ENCODE measurements at places on chromosomes 3 and 15.

DNA sequence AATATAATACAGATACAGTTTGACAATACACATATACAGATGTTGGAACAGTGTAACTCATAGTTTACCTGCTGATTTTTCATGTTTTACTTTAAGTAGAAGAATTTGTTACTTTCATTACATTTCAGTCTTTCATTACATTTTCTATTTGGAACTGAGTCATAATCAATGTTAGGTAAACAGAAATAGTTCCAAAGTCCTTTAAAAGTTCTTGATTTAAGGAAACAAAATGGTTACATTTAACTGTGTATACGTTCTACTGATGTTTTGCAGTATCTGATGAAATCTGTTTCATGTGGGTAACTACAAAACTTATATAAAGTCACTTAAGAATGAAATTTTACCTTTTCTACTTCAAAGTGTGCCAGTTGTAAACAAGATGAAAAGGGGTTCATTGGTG, 721.2 kb downstream of the NAALADL2 start:
- DNase-seq = no peak

DNA sequence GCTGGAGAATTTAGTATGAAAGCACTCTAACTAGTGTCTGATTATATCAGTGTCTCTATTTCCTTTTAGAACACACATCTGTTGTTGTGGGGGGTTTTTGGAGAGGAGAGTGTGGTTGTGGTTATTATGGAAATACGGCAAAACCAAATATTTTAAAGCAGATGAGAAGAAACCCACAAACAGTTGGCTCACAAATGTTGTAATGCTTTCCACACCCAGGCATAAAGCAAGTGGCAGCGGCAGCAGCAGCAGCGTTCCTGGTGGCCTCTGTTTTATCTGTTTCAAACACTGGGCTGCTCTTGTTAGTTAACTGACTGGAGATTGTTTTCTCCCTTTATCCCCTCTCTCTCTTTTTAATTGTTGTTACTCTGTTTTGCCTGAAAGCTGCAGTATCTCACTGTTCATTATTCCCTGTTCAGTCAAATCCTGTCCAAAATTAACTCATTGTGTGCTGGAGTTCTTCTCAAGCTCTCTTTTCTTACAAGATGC, 1045.5 kb upstream of the NR2F2 start:
- no peak for DNase-seq

GRCh38 chr3:37056826-37057225, 63.5 kb downstream of the MLH1 start:
- no peak for DNase-seq

DNA sequence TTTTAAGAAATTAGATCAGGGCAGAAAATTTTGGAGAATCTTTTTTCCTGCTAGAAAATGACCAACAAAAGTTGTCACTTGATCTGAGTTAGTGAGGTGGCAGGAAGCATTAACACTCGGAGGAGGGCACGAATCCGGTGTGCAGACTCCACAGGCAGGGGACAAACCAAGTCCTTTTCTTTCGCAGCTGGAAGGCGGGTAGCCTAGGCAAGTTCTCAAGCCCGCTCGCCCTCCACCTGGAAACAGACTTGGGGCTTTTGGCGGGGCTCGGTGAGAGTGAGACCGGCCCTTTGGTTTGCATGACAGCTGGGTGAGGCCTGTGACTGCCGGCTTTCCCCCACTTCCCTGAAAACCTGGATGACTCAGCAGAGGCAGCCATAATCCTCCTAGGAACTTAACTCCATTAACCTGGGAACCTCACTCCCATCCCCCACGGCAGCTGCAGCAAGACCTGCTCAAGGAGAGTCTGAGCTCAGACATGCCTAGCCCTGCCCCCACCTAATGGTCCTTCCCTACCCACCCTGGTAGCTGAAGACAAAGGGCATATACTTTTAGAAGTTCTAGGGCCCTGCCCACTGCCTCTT, 134.8 kb downstream of the MFSD1 start:
- no peak for DNase-seq

DNA sequence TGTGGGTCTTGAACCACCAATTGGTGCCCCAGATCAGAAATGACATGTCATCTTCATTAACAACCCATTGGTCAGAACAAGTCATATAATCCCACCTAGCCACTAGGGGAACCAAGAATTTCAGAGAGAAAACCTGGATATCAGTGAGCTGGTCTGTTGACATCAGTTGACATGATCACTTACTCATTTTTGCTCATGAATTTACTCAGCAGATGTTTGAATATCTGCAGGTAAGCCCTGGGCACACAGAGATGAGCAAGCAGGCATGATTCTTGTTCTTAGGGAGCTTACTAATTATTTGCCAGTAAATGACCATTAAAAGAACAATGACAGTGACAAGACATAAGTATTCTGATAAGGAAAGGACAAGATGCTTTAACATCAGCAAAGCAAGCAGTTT, 64.3 kb upstream of the PLCL2 start:
- no peak for DNase-seq

GRCh38 chr3:187694801-187695200, 7.6 kb downstream of the RTP2 start:
- DNase-seq = no peak

- no peak for DNase-seq
These were observed 151.1 kb downstream of the ROBO2 start for GRCh38 chr3:77191014-77191413.

- DNase-seq = no peak
These were observed 252.9 kb upstream of the SOX2 start for GRCh38 chr3:181458857-181459256.

GRCh38 chr3:141231952-141232823, 563 bp downstream of the PXYLP1 start:
- no peak for DNase-seq

GRCh38 chr3:194972641-194973040, 287.0 kb downstream of the FAM43A start:
- DNase-seq = no peak

DNA sequence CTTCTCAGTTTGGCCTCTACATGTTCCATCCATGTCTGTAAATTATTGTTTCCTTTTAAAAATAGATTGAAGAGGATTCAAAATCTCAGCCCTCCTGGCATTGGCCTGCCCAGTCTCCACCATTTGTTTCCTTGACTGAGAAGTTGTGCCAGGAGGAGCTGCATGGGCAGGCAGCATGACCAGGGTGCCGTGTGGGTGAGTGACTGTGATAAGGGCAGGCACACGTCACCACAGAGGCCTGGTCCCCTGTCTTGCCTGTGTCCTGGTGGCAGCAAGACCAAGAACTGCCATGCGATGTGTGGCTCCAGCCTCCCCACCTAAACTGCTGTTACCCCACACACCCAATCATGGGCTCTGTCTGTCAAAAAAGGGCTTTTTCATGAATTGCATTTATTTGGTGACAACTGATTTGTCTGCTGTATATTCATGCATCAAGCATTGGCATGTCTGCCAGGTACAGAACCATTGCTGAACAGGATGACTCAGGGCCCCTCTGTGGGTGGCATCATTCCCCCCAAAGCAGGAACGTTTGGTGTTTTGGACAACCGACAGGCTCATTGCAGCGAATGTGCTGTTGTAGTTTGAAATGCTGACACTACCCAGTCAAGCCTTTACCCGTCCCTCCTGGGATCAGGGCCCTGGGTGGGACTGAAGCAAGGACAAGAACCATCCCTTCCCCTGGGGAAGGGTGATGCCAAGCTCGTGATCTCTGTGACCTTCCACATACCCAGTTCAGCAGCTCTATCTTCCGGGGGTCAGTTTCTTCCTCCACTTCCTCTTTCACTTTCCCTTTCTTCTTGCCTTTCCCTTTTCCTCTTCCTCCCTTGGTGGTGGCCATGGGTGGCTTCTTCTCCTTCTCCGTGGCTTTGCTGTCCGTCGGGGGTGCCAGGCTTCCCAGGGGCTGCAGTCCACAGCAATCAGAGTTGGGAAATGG, 51.6 kb downstream of the TRPM1 start:
- no peak for DNase-seq

DNA sequence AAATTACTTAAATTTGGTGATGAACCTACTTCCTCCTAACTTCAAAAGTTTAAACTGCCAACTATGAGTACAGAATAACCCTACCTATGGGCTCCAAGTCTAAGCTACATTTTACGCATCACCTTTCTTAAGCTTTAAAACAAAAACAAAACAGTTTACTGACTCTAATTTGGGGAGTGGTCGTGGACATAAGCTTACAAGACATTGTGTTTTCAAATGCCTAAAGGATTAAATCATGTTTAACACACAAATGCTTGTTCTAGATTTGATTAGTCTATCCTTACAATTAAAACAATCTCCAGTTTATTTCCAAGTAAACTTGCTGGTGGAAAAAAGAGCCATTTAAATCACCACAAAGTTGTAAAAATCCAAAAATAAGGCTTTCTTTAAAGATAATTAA, 62.2 kb downstream of the UACA start:
- no peak for DNase-seq

GRCh38 chr3:54988838-54989630, 61.2 kb upstream of the LRTM1 start:
- DNase-seq = no peak

DNA sequence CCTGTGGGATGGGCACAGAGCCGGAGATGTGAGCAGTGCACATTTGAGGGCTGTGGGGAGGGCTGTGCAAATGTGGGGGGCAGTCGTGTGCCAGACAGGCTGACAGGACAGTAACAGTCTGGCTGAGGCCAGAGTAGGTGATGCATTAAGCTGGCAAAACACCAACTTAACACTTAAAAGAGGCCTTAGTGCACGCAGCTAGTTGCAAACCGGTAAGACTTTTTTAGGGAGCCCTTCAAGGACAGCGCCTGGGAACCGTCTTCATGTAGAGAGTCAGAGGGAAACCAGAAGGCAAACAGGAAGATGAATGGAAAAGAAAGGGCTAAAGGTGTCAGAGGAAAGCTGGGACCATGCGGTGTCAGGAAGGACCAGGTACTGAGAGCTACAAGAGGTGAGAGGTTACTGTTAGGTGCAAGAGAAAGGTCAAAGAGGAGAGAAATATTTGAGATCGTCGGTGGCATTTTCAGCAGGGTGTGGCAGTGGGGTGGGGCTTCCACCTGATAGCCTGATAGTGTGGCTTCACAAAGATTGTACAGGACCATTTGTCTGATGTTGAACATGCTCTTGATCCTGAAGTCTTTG, 30.0 kb upstream of the CHD2 start:
- no peak for DNase-seq

- peak; percentile 86 for DNase-seq
These were observed 187.9 kb downstream of the OPA1 start for GRCh38 chr3:193780810-193781478.

GRCh38 chr15:96622714-96623113, 292.2 kb downstream of the NR2F2 start:
- DNase-seq = no peak

- no peak for DNase-seq
These were observed 75.9 kb downstream of the ZBTB20 start for GRCh38 chr3:115071166-115071565.

- no peak for DNase-seq
These were observed 2.6 kb upstream of the ZSCAN2 start for GRCh38 chr15:84598250-84598649.

DNA sequence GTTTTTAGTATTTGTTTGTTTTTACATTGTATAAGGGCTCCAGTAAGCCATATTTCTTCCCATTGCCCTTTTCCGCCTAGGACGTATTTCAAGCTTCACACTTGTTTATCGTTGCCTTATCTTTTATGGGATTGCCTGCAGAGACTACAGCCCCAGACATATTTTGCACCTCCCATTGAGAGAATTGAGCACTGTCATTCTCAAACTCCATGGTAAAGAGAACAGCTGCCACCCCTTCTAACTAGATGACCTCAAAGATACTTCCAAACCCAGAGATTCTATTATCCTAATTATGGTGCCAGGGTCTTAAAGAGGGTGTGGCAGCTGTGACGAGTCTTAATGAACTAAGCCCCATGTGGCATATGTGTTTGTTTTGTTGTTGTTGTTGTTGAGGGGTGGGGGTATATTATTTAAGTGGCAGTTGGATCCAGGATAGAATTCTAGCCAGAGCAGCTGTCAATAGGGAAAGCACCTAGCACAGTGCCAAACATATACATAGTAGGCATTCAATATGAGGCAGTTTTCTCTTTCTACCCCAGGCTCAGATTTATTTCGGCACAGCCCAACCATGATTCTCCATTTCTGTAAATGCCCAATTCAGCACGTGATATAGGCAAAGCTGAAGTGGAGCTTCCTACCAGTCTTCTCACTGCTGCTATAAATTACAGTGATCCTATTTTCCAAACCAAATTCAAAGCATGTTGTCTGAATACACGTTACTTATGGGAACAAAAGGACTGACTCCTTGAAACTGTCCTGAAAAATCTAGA, 932 bp upstream of the TP53BP1 start:
- no peak for DNase-seq

DNA sequence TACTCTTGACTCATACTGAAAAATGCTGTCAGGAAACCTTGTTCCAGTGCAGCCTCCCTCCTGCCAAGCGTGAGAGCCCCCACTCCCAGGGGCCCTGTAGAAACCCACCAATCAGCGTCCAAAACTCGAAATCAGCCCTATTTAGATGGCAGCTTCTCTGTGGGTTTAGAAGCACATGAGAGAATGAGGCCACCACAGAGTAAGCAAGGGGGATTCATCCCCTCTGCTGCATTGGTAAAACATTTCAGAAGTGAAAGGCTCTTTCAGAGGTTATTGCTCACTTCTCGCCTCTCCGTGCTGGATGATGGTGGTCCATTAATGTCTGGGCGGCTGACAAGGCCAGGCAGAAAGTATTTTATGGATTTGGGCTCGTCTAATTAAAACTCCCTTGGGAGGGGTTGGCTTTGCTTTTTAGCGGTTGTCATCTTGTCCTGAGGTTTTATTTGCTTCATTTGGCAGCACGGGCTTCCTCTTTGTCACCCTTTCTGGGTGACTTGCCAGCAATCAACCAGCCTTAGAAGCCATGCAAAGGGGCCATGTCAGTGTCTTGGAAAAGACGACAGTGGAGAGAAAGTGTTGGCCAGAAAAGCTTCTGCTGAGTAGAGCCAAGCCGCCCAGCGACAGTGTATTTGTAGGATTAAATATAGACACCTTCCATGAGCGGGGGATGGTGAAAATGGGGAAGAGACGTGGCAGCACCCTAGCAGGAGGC, 145.5 kb downstream of the ATP10A start:
- no peak for DNase-seq

- DNase-seq = no peak
These were observed 16.9 kb downstream of the ITGA11 start for GRCh38 chr15:68415061-68415460.

DNA sequence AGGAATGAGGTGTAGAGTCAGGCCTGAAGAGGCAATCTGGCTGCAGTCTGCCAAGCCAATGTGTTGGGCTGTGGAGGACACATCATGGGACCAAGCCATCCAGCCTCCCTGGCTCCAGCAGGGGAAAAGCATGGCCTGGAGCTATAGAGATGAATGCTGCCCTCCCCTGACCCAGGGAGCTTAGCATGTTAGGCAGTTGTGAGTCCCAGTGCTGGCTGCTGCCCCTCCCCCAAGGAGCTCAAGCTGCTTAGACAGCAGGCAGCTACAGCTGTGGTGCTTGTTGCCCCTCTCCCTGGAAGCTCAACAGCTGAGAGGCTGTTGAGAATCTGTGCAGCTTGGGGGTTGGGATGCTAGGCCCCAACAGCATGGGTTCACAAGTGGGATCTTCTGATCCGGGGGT, 85.6 kb upstream of the DNAJC19 start:
- DNase-seq = no peak
